ENCODE measurements at places on chromosomes 7 and 10.

- no peak for DNase-seq
Measured at GRCh38 chr7:32145911-32146310, 75.7 kb upstream of the PDE1C start.

GRCh38 chr10:24012249-24012803, 196.6 kb upstream of the KIAA1217 start:
- DNase-seq: no peak

- no peak for DNase-seq
Measured at GRCh38 chr7:130444234-130444633, 3.4 kb upstream of the CEP41 start.

- no peak for DNase-seq
Measured at GRCh38 chr10:132858121-132859081, 72.5 kb upstream of the NKX6-2 start.

DNA sequence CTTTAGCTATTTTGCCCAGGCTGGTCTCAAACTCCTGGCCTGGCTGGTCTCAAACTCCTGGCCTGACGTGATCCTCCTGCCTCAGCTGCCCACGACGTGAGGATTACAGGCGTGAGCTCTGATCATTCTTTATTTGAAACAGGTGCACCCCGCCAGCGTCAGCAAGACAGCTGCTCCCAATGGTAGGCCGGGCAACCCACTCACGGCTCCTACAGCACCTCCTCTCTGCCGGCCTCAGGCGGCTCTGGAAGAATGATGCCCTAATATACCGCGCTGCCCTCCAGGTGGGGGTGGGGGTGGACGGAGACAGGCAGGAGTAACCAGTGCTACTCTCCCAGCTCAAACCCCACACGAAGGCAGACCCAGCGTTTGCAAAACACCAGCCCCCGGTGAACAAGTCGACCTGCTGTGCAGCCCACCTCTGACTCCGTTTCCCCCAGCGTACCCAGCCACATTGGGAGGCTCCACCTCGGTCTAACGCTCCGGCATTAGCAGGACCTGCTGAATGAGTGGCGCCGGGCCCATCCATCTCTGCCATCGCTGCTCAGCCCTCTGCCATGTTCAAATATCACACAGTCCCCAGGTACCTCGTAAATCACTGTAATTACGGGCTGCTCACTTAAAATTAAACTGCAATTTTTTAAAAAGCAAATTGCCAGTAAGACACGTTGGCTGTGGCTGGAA, 148.6 kb downstream of the ELFN1 start:
- no peak for DNase-seq

DNA sequence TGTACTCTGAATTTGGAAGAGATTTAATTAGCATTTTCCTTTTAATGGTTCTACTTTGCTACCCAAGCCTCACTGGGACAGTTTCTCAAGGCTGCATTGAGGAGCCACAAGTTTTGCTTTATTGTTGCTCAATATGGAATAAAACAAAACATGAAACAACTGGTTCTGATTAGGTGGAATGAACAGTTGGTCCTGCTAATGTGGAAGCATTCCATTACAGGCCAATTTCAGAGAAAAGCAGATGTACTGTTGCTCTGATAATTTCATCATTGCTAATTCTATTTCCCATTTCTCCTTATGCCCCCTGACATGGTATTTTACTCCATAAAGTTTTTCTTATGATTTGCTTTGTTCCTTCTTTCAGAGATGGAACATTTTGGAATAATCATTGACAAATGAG, 66.0 kb upstream of the PAPSS2 start:
- DNase-seq: no peak

DNA sequence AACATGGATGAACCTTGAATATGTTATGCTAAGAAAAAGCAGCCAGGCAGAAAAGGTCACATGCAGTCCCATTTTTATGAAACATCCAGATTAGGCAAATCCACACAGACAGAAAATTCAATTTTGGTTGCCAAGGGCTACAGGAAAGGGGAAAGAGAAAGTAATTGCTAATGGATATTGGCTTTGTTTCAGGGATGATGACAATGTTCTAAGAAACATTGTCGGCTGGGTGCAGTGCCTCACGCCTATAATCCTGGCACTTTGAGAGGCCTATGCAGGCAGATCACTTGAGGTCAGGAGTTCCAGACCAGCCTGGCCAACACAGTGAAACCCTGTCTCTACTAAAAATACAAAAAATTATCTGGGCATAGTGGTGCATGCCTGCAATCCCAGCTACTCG, 23.0 kb downstream of the ZNF33B start:
- DNase-seq: no peak

GRCh38 chr7:7920056-7920455, 48.5 kb upstream of the GLCCI1 start:
- DNase-seq: no peak
